ENCODE measurements at places on chromosomes 2 and 18.

DNA sequence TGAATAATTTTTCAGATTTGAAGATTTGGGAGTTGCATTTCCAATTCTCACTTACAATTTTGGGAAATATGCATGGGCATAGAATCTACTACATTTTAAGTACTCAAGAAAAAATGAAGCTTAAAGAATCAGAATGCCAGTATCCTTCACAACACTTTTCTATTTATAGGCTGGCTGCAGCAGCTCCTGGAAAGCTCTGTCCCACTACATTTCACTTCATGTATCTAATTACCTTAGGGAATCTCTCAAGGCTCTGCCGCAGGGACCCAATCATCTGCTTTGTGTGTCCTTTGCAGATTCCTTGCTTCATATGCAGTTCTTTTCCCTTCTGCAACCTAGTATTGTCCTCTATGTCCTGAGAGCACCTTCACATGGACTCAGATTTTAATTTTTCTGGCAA lies 102.9 kb downstream of the NUP35 start:
- DNase-seq: no peak

DNA sequence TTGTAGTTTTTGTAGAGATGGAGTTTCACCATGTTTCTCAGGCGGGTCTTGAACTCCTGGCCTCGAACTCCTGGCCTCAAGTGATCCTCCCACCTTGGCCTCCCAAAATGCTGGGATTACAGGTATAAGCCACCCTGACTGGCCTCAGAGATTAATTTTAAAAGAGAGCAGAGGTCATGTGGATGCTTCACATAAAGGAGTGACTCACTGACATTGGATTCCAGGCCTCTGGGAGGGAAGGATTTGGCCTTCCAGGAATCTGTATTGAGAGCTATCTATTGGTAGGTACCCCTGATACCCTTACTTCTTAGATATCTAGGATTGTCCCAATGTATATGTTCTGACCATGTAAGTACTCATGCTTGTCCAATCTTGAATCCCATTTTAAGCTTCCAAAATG lies 138.4 kb downstream of the FAM161A start:
- no peak for DNase-seq

DNA sequence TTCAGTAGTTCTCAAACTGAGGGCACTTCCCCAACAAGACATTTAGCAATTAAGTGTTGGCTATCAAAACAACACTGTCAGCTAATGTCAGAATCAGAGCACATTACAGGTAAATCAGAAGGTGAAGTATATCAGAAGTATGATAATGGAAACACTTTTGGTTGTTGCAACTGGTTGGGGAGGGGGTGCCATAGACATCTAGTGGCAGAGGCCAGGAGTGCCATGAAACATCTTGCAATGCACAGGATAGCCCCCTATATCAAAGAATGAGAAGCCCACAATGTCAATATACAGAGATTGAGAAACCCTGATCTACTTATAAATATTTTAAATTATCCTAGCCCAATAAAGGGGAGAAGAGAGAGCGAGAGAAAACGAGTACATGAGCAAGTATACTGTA lies 4.9 kb upstream of the XPO1 start:
- no peak for DNase-seq

DNA sequence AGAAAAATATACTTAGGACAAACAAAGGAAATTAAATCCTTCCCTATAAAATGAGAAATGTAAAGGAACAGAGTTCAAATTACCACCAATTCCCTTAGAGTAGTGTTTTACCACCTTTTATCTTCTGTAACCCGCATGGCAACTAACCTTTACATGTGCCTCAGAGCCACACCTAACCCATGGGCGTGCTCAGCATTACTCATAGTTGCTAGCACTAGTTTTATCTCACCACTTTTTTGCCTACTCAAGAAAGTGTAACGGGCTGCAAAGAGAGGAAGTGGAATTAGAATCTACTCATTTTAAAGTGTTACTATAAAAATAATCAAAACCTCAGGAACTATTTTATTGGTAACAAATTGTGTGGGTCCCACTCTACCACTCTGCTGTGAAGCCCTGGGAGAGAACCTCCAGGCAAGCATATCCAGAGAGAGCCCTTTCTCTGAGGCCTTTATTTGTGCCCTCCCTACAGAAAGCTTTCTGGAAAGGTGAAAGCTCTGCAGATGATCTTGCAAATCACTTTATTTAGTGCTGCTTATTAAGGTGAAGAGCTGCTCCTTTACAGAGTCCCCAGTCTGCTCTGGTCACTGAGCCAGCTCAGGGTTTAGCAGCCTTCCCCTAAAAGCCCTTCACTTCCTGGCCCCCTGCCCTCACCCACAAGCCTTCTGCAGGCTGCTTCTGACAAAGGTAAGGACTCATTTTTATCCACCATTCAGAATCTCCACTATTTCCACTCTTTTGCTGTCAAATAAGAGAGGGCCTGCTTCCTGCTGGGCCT lies 98.8 kb downstream of the TRABD2A start:
- DNase-seq: no peak

- DNase-seq: no peak
Measured at GRCh38 chr2:73998933-73999332, 14.2 kb downstream of the TET3 start.

GRCh38 chr2:199282309-199282708 lies 175.4 kb downstream of the SATB2 start:
- no peak for DNase-seq
